ENCODE measurements at places on chromosomes 11 and 22. TPM values are rescaled to one million over a fixed set of nuclear protein-coding genes. Genes with fewer than 3 reads are reported as not detected.
A peak's percentile ranks its signal among the peaks of the same experiment; 100 is the strongest.

The POLA2 gene
- 18.1 TPM for total RNA-seq

The AP5B1 gene
- 28.0 TPM for total RNA-seq

DNA sequence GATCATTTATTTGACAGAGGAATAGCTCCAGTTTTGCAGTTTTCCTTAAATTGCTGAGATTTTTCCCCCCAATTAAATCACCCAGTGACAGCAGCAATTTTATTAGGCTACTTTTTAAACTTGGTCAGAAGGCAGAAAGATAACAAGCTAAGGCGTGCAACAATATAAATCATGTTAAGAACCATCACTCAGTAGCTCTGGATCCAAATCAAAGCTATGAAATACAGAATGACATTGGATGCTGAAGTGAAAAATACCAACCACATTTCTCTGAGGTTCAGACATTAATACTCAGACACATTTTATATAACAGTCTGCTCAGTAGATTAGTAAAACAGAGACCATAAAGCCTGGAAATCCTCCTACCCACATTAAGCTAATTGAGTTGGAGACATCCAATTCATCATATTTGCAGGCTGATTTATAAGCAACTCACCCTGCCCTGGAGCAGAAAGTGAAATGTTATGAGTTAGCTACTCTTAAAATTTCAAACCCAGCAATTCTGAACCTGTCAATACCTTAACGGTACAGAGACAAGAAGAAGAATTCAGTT, 1108.4 kb downstream of the DLG2 start:
- H3K36me3 ChIP-seq, result no peaks in the 10 kb centered on the region
- H3K4me3 ChIP-seq, result no peak overlapping the region
- no peaks in the 10 kb centered on the region for H3K27me3 ChIP-seq
- DNase-seq, result no peak
- peaks cover 13% of the 10 kb centered on the region for H3K4me1 ChIP-seq

GRCh38 chr22:20783844-20784723, 10.2 kb downstream of the SERPIND1 start:
- peaks cover 77% of the 10 kb centered on the region for H3K36me3 ChIP-seq
- H3K4me1 ChIP-seq, result no peaks in the 10 kb centered on the region
- no peak overlapping the region for H3K27ac ChIP-seq
- H3K27me3 ChIP-seq, result no peaks in the 10 kb centered on the region

DNA sequence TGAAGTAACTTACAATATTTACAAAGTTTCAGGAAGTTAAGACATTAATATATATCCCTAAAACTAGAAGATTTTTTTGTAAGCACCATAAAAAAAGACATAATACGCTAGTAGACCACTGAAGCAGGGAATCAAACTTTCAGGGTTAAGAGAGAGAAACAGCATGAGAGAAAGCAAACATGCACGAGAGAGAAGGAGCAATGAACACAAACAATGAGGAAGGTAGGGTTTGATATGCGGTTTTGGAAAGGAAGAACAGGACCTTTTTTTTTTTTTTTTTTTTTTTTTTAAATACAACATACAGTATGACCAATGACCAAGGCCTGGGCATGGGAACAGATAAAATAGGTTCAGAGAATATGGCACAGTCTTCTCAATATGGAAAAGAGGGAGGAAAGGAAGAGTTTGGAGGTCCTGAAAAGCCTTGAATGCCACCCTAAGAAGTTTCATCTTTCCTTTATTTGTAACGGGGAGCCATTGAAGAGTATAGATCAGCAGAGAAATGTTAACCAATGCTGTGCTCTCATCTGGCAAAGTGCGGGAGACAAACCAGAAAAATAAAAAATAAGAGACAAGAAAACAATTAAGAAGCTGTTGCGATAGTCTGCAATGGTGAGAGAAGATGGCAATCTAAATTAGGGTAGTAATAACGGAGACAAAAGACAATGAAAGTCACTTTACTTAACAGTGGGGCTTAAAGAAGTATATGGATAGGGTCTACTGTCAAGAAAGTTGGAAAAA, 101.0 kb downstream of the USP35 start:
- no peaks in the 10 kb centered on the region for H3K27me3 ChIP-seq
- DNase-seq, result no peak
- H3K36me3 ChIP-seq, result no peaks in the 10 kb centered on the region

GRCh38 chr11:128315933-128316332, 271.4 kb downstream of the ETS1 start:
- H3K36me3 ChIP-seq, result no peaks in the 10 kb centered on the region
- no peaks in the 10 kb centered on the region for H3K4me1 ChIP-seq
- H3K27me3 ChIP-seq, result no peaks in the 10 kb centered on the region
- no peak overlapping the region for H3K27ac ChIP-seq
- DNase-seq, result no peak

GRCh38 chr22:46980392-46980791, 217.9 kb downstream of the TBC1D22A start:
- H3K4me3 ChIP-seq, result no peak overlapping the region
- no peaks in the 10 kb centered on the region for H3K4me1 ChIP-seq
- no peaks in the 10 kb centered on the region for H3K27me3 ChIP-seq
- DNase-seq, result no peak

DNA sequence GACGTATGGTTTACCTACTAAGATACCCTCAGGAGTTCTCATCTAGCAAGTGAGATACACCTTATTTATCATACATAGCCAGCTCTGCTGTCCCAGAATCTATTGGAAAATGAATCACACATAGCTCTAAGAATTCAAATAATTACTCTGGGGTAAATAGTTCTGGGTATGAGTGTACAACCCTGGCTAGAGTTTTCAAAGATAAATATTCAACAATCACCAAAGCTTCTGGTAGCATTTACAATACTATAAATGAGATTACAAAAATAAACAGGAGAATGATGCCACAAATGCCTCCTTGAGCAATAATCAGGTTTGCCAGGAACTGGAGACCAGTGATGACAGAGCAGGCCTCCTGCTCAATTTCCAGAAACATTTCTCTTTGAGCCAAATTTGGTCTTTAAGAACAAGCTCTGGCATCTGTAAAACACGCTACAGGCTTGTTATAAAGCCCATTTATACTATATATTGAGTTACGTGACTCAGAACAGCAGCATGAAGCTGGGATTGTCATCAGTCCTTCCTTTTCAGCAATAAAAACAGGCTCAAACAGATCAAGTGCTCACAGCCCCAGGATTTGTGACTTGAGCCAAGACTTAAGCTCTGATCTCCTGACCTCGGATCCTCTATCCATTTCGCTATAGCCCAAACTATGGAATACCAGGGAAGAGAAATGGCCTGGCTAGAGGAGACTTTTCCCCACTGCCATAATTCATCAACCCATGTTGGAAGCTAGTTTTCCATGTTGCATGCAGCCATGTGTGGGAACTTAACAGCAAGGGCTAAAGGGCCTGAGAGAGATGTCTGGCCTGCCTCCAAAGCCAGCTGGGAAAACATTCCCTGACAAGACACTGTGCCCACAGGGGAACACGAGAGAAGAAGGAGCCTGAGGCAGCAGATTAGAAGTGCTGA, 19.7 kb downstream of the RAB30 start:
- no peaks in the 10 kb centered on the region for H3K27me3 ChIP-seq
- H3K4me3 ChIP-seq, result no peak overlapping the region
- peaks cover 52% of the 10 kb centered on the region for H3K4me1 ChIP-seq
- DNase-seq, result no peak
- H3K27ac ChIP-seq, result peak overlapping the region; percentile 82
- H3K36me3 ChIP-seq, result no peaks in the 10 kb centered on the region
